Neural crest cell (in vitro differentiated cells): ENCODE measurements at places on chromosomes 5 and 9. TPM values are rescaled to one million over a fixed set of nuclear protein-coding genes. Genes with fewer than 3 reads are reported as not detected.

GRCh38 chr9:35842795-35843194, 13.8 kb downstream of the TMEM8B start:
- no peak for DNase-seq
- peaks cover 2% of the 10 kb centered on the region for H3K27me3 ChIP-seq
- H3K4me3 ChIP-seq, result no peak overlapping the region

The DIPK1B gene
- 46.3 and 49.2 TPM in 2 replicates for total RNA-seq

- H3K36me3 ChIP-seq, result peaks cover 3% of the 10 kb centered on the region
- DNase-seq, result no peak
- H3K27me3 ChIP-seq, result no peaks in the 10 kb centered on the region
- no peak overlapping the region for H3K27ac ChIP-seq
- H3K4me1 ChIP-seq, result peaks cover 30% of the 10 kb centered on the region
- H3K4me3 ChIP-seq, result no peak overlapping the region
Observed at GRCh38 chr9:136564379-136564988, 18.6 kb upstream of the NOTCH1 start.

- peaks cover 7% of the 10 kb centered on the region for H3K4me1 ChIP-seq
- peaks cover 33% of the 10 kb centered on the region for H3K27me3 ChIP-seq
- no peak for DNase-seq
- H3K27ac ChIP-seq, result no peak overlapping the region
- H3K36me3 ChIP-seq, result no peaks in the 10 kb centered on the region
- no peak overlapping the region for H3K4me3 ChIP-seq
Observed at GRCh38 chr9:115596021-115596745, 478.2 kb upstream of the TNC start.

- no peak overlapping the region for H3K27ac ChIP-seq
- peaks cover 31% of the 10 kb centered on the region for H3K27me3 ChIP-seq
- peaks cover 24% of the 10 kb centered on the region for H3K4me1 ChIP-seq
- no peak overlapping the region for H3K4me3 ChIP-seq
Observed at GRCh38 chr5:145158730-145159129, 676.4 kb downstream of the PRELID2 start.

- no peaks in the 10 kb centered on the region for H3K4me1 ChIP-seq
- peaks cover 16% of the 10 kb centered on the region for H3K36me3 ChIP-seq
- H3K27ac ChIP-seq, result no peak overlapping the region
- no peak for DNase-seq
- H3K4me3 ChIP-seq, result no peak overlapping the region
Observed at GRCh38 chr5:458547-459353, 15.8 kb downstream of the EXOC3 start.

- H3K4me3 ChIP-seq, result no peak overlapping the region
- H3K27ac ChIP-seq, result no peak overlapping the region
- no peaks in the 10 kb centered on the region for H3K36me3 ChIP-seq
- DNase-seq, result no peak
- peaks cover 12% of the 10 kb centered on the region for H3K4me1 ChIP-seq
- no peaks in the 10 kb centered on the region for H3K27me3 ChIP-seq
Observed at GRCh38 chr5:116396476-116397099, 178.0 kb downstream of the SEMA6A start.

The CER1 gene
- total RNA-seq, result 0.32 and 0.40 TPM in 2 replicates

DNA sequence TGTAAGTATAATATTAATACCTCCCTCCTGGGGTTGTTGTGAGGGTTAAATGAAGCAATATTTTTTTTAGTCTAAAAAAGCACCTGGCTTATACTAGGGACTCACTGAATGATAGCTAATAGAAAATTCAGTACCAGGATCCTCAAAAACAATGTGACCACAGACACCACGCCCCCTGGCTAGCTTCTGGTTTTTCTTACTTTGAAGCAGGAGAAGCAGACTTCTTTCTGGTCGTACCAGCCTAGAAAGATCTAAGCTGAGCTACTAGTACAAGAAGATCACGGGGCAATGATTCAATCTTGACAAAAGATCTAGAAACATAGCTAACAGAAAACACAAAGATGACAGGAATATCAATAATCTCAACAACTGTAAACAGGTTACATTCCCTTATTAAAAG, 218.5 kb upstream of the SLC30A5 start:
- H3K4me1 ChIP-seq, result no peaks in the 10 kb centered on the region
- no peaks in the 10 kb centered on the region for H3K27me3 ChIP-seq
- no peak overlapping the region for H3K27ac ChIP-seq
- H3K36me3 ChIP-seq, result no peaks in the 10 kb centered on the region
- DNase-seq, result no peak

GRCh38 chr5:170631466-170632195, 127.8 kb downstream of the KCNIP1 start:
- H3K4me3 ChIP-seq, result peak overlapping the region; percentile 47
- H3K4me1 ChIP-seq, result peaks cover 31% of the 10 kb centered on the region
- H3K27ac ChIP-seq, result no peak overlapping the region
- H3K36me3 ChIP-seq, result no peaks in the 10 kb centered on the region

The TAF11L5 gene
- not detected in 2 replicates for total RNA-seq

The SPATA31D4 gene
- total RNA-seq, result not detected in 2 replicates

GRCh38 chr5:102306121-102306520, 10.0 kb upstream of the SLCO4C1 start:
- DNase-seq, result no peak
- H3K4me1 ChIP-seq, result no peaks in the 10 kb centered on the region
- no peak overlapping the region for H3K4me3 ChIP-seq
- no peaks in the 10 kb centered on the region for H3K27me3 ChIP-seq
